ENCODE measurements at places on chromosomes 1 and 21.

DNA sequence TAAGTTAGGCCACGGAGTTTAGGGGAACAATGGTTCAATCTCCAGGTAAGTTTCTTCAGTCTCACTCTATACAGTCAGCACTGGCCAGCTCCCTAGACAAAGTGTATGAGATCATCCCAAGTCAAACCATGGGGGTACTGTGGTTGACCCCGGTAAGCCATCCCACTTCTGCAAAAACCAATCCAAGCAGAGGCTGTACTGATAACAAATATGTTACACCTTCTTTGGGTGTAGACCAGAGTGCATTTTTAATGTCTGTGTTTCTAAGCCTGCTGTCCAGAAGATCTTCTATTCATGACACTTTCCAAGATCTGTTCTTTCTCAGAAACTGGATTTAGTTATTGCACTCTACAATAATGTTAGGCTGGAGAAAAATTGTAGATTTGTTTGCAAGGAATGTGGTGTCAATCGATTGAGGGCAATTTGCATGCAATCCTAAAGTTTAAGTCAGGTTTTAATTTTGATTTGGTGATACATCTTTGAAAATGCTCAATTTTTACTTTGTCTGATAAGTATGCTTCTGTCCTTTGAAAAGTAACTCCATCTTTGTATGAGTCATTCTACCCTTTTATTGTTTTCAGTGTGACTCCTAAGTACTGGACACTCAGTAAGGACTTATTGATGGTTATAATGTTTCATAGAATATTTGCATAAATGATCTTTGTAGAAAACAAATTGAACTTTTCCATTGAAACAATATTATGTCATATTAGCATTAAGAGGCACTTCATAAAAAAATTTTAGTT, 152.4 kb downstream of the HLX start:
- no peak for DNase-seq

GRCh38 chr1:226443033-226443432, 35.1 kb upstream of the PARP1 start:
- no peak for DNase-seq

DNA sequence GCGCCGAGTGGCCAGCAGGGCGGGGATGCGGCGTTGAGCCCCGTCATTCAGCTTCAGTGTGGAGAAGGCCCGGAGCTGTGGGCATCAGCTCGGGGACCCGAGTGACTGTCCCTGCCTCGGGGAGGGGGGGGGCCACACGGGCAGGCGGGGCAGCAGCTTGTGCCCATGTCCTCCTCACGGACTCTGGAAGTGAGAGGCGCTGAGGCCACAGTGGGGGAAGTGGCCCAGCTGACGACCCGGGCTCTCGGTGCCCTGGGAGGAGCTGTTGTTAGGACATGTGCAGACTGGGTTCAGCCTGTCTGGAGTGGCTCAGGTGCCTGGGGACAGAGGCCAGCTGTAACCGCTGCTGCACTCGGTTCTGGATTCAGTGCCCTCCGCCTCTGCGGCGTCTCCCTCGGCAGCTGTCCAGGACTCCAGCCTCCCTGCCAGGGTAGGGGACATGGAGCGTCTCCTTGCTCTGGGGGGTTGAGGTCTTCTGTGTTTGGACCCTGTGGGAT, 71.1 kb downstream of the SKI start:
- DNase-seq = no peak

DNA sequence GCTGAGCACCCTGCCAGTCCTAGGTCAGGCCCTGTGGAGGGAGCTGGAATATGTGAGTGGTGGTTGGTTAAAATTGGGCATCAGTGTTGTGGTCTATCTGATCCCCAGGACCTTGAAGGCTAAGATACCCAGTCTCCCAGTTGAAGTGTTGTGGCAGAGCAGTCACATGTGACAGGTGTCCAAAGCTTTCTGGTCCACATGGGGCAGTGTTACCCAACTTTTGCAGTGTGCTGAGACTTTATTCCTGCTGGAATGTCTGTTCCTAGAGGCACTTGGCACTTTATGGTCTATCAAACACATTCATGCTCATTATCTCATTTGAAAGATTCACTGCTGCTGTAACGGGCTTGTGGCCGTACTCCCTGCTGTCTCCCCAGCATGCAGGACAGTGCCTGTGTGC, 21.0 kb upstream of the LORICRIN start:
- DNase-seq = no peak

- DNase-seq = no peak
Observed at GRCh38 chr1:94310570-94311270, 73.3 kb upstream of the ARHGAP29 start.

DNA sequence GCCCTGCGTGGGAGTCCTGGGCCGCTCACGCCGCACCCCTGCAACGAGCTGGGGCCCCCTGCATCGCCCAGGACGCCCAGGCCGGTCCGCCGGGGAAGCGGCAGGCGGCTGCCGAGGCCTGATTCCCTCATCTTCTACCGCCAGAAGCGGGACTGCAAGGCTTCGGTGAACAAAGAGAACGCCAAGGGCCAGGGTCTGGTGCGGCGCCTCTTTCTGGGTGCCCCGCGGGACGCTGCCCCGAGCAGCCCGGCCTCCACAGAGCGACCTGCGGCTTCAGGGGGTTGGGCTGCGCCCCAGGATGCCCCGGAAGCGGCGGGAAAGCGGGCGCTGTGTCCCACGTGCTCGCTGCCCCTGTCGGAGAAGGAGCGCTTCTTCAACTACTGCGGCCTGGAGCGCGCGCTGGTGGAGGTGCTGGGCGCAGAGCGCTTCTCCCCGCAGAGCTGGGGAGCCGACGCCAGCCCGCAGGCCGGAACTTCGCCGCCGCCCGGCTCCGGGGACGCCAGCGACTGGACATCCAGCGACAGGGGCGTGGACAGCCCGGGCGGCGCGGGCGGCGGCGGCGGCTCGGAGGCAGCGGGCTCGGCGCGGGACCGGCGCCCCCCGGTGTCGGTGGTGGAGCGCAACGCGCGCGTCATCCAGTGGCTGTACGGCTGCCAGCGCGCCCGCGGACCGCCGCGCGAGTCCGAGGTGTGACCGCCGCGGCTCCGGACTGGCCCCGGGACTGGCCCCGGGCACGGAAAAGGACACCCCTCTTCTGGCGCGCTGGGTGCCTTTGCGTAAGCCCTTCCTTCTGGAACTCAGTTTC, 2.7 kb downstream of the FAM110D start:
- peak; percentile 49 for DNase-seq

- DNase-seq = no peak
Observed at GRCh38 chr1:154575951-154576566, 8.5 kb downstream of the CHRNB2 start.

- DNase-seq = peak; percentile 88
Observed at GRCh38 chr1:167066333-167067122, 23.6 kb downstream of the GPA33 start.

GRCh38 chr1:197356723-197357533, 88.9 kb downstream of the CRB1 start:
- DNase-seq = peak; percentile 37

- no peak for DNase-seq
Observed at GRCh38 chr1:247211339-247211738, 39.5 kb upstream of the ZNF124 start.

- DNase-seq = no peak
Observed at GRCh38 chr1:1391225-1391624, 7.9 kb downstream of the CCNL2 start.

- DNase-seq = no peak
Observed at GRCh38 chr1:18474559-18475175, 6.1 kb upstream of the KLHDC7A start.

GRCh38 chr1:112704391-112704933, 2.5 kb downstream of the RHOC start:
- DNase-seq = peak; percentile 19

DNA sequence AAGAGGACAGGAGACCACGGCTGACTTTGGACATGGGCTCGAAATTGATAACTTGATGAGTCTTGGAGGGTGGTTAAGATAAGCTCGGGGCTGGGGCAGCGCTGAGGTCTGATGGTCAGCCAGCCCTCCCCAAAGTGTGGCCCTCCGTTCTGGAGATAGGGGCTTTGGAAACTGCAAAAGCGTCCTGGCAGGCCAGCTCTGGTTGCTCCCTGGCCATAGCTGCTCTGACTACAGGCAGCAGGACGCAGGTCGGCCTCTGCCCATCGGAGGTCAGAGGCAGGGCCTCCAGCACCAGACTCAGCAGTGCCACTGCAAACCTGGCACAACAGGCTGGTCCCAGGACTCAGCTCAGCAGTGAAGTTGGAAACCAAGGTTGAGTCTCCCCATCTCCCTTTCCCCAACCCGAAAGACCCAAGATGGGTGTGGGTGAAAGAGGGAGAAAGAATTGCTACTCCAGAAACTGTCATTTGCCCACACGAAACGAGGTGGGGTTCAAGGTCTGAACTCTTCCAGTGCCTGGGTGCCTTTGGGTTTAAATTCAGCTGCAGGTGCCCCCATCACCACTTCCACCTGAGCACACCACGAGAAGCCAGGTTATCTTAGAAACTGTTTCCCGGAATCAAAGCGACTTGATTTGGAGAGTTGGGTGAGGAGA, 4.8 kb downstream of the SIM2 start:
- no peak for DNase-seq

DNA sequence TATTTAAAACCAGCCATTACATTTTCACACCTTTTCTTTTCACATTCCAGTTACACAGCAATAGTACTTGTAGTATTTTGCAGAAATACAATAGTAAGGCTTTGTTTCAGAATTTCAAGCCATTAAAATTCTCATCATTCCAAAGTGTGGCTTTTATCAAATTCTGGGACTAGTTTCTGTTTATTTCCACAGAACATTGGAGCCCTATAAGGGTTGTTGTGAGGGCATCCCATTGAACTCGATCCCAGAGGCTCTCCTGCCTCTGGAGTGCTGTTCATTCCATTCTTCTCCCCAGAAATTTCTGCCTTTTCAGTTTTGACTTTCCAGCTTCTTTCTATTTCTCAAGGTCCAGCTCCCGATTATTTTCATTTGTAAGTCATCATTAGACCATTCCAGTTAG, 645.5 kb downstream of the ADGRL2 start:
- no peak for DNase-seq

GRCh38 chr1:41521766-41522165, 37.3 kb upstream of the EDN2 start:
- no peak for DNase-seq

Data from CD4-positive, alpha-beta T cell treated with Interleukin-17A for 4 hours (primary cell).